ENCODE measurements at places on chromosomes 7 and 10.

DNA sequence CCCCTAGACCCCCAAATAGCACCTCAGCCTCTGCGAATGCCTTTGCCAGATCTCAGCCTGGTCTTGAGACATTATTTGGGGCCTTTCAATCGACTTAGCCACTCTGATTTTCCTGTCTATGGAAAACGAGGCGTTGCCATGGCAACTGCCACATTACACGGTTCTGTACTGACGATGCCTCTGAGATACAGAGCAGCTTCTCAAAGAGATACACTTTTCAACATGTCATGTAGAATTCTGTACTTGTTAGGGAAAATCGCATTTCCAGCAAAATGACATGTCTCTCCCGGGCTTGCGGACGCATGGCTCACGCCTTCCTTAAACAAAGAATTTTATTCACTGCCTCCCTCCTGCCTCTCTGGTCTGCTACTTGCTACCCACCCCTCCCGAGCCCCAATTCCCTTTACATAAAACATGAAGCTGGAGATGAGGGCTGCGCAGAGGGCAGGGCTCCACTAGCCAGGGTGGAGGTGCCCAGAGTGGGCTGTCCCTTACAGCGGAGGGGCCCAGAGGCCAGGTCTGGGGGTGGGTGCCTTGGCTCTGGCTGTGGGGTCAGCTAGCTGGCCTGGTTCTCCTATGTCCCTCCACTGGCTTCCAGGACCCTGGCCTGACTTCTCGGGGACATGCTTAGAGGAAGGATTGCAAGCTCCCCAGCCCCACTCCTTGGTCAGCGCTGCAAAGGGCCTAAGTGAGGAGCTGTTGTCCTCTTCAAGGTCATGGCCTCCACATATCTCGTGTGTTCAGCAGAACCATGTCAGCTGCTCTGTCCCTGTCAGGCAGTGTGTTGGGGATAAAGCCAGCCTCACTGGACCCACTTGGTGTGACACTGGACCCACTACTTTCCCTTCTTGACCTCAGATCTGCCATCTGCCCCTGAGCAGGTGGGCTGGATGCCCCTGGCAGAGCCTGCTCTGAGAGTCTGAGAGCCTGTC is 342.5 kb downstream of the RPS24 start:
- no peak for DNase-seq

- DNase-seq, result peak; percentile 81
These were observed 108.5 kb upstream of the ANLN start for GRCh38 chr7:36280840-36281812.

- DNase-seq, result no peak
These were observed 201.0 kb upstream of the LYZL2 start for GRCh38 chr10:30830315-30831230.

DNA sequence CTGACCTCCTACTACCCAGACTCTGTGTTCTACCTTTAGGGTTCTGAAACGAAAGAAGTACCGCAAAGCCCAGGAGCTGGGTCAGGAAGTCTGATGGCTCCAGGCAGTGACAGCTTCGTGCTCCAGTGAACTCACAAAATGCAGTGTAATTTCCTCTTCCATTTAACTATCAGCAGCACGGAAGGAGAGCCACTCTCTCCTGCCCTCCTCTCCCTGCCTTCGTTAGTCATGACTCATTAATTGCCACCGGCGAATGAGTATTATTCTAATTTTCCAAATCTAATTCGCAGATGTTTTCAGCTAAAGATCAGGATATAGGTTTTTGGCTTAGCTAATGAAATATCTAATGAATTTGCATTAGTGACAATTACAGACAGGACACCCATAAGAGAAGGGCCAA is 1262.0 kb downstream of the TYW1 start:
- no peak for DNase-seq

- no peak for DNase-seq
These were observed 2.1 kb upstream of the CASD1 start for GRCh38 chr7:94507462-94507861.

DNA sequence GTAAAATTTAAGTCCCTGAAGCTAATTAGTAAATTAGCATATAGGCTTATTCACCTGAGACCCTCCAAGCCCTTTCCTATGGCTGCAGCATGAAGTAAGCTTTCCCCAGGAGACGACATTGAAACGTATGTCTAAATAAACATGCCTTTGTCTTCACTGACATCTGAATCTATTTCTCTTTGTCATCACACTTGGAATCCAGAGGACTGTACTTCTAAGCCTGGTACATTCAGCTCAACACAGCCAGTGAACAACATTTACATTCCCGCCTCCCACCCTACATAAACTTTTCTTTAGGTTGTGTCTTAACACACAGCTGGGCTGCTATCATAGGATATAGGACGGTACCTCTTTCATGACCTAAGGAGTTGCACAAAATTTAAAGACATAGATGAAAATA is 414.4 kb downstream of the SFMBT2 start:
- no peak for DNase-seq

- peak; percentile 50 for DNase-seq
These were observed 80.6 kb upstream of the KLF6 start for GRCh38 chr10:3865565-3865964.

DNA sequence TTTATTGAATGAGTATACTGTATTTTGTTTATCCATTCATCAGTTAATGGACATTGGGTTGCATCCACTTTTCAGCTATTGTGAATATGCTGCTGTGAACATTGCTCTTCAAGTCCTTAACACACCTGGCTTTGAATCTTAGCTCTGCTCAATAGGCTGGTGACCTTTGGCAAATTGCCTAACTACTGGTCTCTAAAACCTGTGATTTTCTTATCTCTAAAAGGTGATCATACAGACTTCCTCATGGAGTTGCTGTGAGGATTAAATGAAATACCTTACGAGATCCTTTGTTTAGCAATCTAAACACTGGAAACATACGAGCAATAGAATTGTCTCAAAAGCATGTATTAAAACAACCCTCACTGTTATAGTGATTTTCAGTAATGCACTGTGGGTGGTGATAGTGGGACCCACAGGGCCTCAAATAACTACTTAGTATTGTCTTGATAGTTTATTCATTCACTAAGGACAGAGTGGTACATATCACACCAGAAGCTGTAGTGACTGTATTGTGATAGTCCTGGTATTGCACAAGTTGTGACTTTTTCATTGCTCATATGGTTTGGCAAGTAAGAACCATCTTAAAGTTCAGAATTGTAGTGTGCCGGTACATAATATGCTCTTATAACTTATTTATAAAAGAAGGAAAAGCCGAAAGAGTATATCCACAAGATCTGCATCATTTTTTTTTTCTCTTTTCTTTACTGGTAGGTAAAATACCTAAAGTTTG is 257.6 kb downstream of the EXOC4 start:
- no peak for DNase-seq

- peak; percentile 30 for DNase-seq
These were observed 52.5 kb downstream of the DGKB start for GRCh38 chr7:14850039-14850438.

- no peak for DNase-seq
These were observed 69.4 kb upstream of the COL13A1 start for GRCh38 chr10:69732147-69732825.

DNA sequence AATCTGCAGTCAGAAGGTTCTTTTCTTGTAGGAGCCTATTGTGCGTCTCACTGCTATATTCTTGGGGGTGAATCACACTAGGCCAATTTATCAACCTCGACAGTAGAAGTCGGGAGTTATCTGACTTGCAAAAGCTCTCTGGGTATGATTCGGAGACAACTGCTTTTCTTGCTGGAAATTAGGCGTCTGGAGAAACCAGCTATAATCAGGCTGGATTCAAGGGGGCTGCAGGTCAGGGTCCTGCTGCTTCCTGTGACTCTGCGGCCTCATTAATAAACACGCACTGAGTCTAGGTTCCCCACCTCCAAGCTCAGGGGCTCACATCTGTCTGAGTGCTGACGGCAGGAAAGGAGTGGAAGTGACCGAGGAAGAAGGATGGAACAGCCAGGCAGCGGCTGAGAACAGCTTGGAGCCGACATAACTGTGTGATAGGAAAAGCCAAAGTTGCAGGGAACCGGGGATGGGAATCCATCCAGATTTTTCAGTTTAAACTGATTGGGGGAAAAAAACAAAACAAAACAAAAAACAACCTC is 184.6 kb downstream of the FANK1 start:
- no peak for DNase-seq

DNA sequence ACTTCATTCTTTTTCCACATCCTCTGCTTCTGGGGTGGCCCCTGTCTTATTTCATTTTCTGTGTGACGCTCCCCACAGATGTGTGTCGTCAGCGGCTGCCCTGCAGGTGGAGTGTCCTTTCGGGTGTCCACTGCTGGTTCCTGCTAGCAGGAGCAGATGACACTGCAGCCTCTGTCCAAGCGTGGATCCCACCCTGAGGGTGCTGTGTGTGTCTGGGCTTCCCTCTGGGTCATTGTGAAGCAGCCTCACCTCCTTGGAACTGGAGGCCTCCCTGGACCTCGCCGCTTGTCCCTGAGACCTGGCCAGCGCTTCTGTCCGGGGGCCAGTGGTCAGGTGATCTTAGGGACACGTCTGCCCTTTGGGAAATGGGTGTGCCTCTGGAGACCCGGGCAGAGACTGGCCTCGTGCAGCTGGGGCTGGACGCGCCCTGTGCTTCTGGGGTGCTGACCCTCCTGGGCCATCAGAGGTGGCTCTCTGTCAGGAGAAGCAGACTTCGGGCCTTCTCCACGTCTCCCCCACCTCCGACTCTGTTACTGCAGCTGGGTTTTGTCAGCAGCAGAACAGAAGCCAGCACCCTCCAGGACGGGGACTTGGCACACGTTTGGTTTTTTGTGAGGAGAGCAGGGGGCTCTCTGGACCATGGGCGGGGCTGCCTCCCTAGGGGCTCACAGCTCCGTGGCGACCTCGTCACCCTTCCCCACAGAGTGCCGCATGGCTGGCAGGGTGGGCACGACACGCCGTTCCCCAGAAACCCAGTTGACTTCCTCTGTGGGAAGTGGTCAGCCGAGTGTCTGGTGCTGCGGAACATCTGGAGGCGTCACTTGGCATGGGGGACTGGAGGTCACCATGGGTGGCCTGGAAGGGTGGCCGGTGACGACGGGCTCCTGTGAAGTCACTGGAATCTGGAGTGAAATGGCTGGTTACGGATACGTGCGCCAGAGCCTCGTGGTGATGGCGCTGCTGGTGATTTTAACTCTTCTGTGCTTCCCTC is 48.4 kb downstream of the INPP5A start:
- no peak for DNase-seq

- DNase-seq, result peak; percentile 40
These were observed 75.6 kb upstream of the INSIG1 start for GRCh38 chr7:155222061-155222460.

- no peak for DNase-seq
These were observed 219.8 kb upstream of the BMPER start for GRCh38 chr7:33685503-33685902.

DNA sequence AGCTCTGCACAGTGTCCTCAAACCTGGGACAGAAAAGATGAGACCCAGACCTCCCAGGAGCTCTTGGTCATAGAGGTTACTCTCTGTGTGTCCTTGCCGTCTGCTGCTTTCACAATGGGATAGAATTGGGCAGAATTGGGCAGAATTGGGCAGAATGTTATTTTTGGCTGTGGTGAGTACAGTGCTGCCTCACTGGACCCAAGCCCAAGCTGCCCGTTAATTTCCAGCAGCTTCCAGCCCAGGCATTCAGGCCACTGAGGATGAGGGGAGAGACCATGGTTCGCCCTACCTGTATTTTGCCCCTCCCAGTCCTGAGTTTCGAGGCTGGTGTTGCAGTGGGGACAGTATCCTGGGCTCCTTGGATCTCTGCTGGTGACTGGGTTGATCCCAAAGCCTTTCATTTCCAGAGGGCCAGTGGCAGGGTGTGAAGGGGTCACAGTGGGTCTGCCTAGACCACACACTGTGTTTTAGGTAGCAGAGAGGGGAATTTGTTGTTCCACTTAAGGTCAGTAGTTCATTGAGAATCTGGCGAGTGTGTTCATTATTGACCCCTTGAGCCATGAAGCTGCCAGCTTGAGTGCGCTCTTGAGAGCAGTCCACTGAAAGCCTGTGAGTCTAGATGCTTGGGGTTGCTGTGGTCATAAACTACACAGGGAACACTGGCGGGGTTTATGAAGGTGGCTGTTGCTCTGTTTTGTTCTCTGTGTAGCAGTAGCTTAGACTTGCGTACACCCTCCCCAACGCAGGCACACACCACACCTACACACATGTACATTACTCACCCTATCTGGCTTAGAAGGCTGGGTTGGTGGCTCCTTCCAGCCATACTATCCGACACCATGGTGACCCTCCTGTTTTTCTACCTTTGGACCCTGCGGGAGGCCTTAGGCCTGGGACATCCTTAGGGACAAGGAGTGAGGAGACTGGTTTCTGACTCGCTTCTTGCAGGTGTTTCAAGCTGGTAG is 23.5 kb downstream of the NACAD start:
- DNase-seq, result no peak

GRCh38 chr10:99633832-99634231 is 13.6 kb upstream of the SLC25A28 start:
- DNase-seq, result no peak

DNA sequence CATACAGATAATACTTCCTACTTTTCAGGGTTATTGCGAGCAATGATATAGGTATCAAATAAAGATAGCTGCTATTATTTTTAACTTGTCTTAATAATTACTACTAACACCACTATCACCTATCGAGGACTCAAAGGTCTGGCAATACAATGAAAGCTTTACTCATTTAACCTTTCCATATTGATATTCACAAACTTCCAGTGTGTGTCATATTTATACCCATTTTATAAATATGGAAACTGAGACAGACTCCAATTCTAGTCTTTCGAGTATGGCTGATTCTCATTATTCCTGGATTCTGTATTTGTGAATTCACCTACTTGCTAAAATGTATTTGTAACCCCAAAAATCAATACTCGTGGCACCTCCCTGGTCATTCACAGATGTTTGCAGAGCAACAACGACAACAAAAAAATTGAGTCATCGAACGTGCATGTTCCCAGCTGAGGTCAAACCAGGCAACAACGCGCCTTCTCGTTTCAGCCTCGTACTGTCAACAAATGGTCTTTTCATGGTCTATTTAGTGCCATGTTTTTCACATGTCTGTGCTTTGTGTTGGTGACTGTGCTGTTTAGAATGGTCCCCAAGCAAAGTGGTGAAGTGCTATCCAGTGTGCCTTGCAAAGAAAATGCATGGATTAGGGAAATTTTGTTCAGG is 51.7 kb downstream of the SMURF1 start:
- DNase-seq, result no peak

DNA sequence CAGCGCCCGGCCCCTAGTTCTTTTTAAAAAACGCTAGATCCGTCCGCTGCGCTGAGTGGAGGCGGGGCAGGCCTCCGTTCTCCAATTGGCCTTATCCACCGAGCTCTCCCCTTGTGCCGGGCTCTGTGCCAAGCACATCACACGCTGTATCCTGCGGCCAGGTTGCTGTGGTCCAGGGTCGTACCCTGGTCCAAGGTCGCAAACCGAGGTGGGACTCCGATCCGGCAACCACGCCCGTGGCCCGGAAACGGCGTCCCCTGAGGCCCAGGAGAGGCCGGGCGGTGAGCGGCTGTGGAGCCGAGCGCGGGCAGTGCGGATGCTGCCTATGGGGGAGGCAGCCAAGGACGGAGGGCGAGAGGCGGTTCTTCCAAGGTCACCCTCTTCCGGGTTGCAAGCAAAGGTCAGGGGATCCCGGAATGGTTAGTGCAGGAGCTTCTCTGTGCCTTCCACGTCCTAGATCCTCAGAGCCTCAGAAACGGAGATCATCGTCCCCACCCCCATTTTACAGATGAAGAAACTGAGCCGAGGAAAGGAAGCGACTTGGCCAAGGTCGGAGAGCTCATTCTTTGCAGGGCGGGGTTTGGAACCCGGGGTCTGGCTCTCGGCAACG is 72.4 kb upstream of the LRRC4 start:
- DNase-seq, result peak; percentile 32

Measured in activated CD4-positive, alpha-beta T cell treated with anti-CD3 and anti-CD28 coated beads, Interleukin-2, amount 50 U/mL, for 16 hours (primary cell).